ENCODE measurements at places on chromosomes 13 and 19. TPM values are rescaled to one million over a fixed set of nuclear protein-coding genes. Genes with fewer than 3 reads are reported as not detected.

- no peak overlapping the region for H3K4me3 ChIP-seq
- no peak overlapping the region for H3K27ac ChIP-seq
- DNase-seq = no peak
- peaks cover 13% of the 10 kb centered on the region for H3K36me3 ChIP-seq
- H3K27me3 ChIP-seq = no peaks in the 10 kb centered on the region
Measured at GRCh38 chr19:15249528-15249874, 17.3 kb upstream of the EPHX3 start.

- H3K27me3 ChIP-seq = no peaks in the 10 kb centered on the region
- no peaks in the 10 kb centered on the region for H3K4me1 ChIP-seq
- no peak overlapping the region for H3K4me3 ChIP-seq
- no peaks in the 10 kb centered on the region for H3K36me3 ChIP-seq
- no peak overlapping the region for H3K27ac ChIP-seq
Measured at GRCh38 chr13:107576430-107576829, 638.9 kb downstream of the LIG4 start.

DNA sequence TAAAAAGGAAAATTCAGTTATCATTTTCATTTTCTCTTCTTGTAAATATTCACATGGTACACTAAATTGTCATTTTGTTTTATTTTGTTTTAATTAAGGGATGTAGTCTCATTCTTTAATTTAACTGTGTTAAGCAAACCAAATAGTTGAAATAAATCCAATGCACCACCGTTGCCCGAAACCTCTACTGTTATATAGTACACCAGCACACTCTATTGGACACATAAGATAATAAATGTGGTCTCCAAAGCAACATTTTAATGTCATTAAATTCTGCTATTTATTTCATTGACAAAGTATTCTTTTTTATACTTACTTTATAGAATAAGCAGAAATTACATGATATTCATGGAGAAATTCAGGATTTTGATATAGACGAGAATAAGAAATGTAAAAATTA is 156.4 kb upstream of the FREM2 start:
- H3K4me1 ChIP-seq = no peaks in the 10 kb centered on the region
- H3K27ac ChIP-seq = no peak overlapping the region
- no peaks in the 10 kb centered on the region for H3K27me3 ChIP-seq
- DNase-seq = no peak
- H3K4me3 ChIP-seq = no peak overlapping the region

GRCh38 chr19:52962394-52963246 is at the start of gene ZNF816:
Gene ZNF816 (minus strand): TSS chr19:52962881. CDS start chr19:52956089, 6,792 bp downstream.
- H3K4me3 ChIP-seq = peak within 1 kb of the TSS; percentile 77
- DNase-seq = peak; percentile 95
- H3K4me1 ChIP-seq = peaks cover 12% of the 10 kb centered on the region
- H3K36me3 ChIP-seq = peaks cover 3% of the 10 kb centered on the region

DNA sequence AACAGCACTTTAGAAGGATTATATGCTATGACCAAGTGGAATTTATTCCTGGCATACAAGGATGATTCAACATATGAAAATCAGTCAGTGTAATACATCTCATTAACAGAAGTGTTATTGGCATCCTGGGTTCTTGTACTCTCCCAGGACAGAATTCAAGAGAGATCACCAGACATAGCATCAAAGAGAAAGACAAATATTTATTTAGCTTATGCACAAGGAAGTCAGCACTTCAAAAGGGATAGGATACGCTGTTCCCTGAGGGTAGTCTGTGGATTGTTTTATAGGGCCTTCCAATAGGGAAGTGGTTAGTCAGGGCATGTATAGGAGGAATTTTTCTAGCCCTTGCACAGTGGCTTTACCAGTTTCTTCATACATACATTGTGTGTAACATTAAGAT is 1238.0 kb downstream of the PCDH17 start:
- no peaks in the 10 kb centered on the region for H3K4me1 ChIP-seq
- no peaks in the 10 kb centered on the region for H3K27me3 ChIP-seq
- no peak overlapping the region for H3K4me3 ChIP-seq

The ZNF556 gene
- not detected for polyA plus RNA-seq

The C5AR1 gene
- polyA plus RNA-seq = not detected

The TTC9B gene
- polyA plus RNA-seq = not detected

Data from naive thymus-derived CD4-positive, alpha-beta T cell (primary cell).